ENCODE measurements at places on chromosomes 11 and 22.

GRCh38 chr11:33941637-33942160, 49.8 kb upstream of the LMO2 start:
- DNase-seq = no peak

DNA sequence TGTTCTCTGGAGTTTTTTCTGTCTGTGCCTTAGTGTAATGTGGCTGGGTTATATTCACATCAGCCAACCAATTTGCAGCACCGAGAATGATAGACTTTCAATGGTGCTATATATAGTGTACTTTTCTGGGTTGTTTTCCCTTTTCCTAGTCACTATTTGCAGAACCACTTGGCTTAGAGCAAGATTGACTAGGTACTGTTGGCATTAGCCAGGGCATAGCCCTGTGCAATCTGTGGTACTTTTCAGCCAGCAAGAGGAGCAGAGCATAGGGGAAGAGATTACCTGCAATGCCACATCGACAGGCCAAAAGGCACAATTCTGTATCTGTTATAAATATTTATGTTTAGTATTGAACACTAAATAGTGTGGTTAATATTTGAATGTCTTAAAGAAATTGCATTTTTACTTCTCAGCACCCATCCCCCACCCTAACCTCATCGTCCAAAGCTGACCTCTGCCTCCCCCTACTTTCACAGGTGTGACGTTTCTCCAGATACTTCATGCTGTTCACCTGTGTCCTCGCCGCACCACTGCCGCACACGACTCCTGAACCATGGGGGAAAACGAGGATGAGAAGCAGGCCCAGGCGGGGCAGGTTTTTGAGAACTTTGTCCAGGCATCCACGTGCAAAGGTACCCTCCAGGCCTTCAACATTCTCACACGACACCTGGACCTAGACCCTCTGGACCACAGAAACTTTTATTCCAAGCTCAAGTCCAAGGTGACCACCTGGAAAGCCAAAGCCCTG, 51.4 kb downstream of the MICAL2 start:
- DNase-seq = no peak

DNA sequence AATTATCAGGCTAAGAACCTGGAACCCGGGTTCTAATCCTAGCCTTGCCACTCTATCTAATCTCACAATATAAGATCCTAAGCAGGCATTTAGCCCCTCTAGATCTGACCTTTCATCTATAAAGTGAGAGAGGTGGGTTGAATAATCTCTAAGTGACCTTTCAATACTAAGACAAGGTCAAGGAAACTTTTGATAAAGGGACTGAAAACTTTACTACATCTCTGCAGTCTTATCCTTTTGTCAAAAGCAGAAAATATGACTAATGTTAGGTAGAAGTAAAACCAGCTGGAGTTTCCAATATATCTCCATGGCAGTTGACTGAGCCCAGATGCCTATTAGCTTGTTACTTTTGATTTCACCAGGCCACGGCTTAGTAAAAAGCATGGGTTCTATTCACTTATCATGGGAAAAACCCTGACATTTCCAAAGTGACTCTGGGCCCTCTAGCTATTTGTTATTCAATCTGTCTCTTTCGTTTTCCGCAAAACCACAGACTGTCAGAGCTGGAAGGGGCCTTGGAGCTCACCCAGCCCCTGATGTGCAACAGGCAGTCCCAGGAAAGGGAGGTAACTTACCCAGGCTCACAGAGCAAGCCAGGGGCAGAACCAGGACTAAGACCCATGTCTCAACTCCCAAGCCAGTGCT, 75.8 kb downstream of the RAB30 start:
- no peak for DNase-seq

- no peak for DNase-seq
Observed at GRCh38 chr11:7672960-7673723, at the start of gene CYB5R2. TSS of gene CYB5R2 (minus strand) at chr11:7673500. CDS start at chr11:7672825, 675 bp downstream.

DNA sequence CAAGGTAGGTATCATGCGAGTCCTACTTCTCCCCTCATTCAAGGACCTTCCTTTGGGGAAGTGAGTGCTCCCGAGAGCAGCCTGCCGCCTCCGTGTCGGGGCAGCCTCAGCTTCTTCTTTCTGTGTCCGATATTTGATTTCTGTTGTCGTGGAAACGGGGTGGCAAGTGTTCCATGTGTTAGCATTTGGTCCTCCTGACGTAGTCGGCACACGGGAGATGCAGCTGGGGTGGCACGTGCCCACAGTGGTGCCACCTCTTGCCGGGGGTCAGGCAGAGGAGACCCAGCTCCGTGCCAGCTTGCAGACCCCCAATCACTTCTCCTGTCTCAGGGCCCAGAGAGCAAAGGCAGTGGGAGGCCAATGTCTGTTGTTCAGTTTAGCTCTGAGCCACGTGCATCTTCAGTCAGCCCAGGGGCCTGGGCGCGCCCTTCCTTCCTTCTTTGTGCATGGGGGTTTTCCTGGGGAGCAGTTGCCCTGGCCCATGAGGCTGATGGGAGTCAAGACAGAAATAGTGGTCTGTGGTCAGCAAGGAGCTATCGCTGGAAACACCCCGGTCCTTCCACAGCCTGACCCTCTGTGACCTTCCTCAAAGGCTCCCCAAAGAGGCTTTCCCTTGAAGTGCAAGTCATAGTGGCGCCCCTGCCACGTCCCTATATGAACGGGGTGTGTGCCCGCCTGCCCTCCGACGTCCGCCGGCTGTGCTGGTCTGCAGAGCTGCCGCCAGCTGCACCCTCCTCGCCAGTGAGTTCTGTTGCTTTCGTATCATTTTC, 44.5 kb downstream of the PARVB start:
- no peak for DNase-seq

DNA sequence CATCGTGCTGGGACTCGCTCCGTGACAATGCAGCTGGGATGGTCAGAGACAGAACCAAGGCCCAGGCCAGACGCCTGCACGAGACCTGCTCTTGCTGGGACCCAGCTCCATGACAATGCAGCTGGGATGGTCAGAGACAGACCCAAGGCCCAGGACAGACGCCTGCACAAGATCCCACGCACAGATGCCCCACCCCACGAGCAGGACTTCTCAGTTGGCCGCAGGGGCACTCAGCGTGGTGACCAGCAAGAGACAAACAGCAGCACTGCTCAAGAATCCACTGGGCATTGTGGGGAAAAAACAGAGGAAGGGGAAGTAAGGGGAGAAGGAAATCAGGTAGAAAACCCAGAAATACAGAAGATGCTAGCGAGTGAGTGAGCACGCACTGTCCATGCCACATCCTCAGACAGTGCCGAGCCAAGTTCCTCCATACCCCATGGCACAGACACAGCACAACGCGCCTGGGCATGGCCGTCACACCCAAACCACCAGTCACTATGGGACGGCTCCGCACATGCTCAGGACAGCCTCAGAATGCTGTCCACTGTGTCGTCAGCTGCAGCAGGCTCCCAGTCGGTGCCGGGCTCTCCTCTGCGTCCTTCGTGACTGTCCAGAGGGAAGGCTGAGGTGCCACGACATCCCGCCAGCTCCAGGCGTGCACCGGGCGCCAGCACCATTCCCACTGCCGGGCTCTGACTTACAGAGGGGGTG, 44.5 kb downstream of the BRD1 start:
- DNase-seq = no peak

- DNase-seq = no peak
Observed at GRCh38 chr11:97107604-97108003, 717.8 kb downstream of the JRKL start.
